Stimulated activated CD8-positive, alpha-beta memory T cell treated with anti-CD3 and anti-CD28 coated beads, Interleukin-7, amount 100 ng/mL, for 48 hours (primary cell): ENCODE measurements at places on chromosomes 12 and 14.

DNA sequence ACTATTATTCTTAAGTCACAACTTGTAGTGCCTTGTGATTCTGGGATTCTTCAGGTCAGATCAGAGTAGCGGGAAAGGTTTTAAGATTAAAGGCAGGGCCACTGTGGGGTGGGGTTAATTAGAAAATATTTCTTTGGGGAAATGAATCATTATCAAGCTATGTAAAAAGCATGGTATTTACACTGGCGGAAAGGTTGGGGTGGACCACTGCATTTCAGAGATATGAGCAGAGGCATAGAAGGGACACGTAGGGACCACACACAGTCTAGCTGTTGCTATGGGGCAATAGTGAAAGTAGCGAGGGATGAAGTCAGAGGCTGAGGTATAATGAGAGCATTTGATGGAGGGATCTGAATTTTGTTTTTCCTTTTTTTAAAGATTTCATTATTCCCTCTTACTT is 31.7 kb upstream of the KCNH3 start:
- DNase-seq = no peak

DNA sequence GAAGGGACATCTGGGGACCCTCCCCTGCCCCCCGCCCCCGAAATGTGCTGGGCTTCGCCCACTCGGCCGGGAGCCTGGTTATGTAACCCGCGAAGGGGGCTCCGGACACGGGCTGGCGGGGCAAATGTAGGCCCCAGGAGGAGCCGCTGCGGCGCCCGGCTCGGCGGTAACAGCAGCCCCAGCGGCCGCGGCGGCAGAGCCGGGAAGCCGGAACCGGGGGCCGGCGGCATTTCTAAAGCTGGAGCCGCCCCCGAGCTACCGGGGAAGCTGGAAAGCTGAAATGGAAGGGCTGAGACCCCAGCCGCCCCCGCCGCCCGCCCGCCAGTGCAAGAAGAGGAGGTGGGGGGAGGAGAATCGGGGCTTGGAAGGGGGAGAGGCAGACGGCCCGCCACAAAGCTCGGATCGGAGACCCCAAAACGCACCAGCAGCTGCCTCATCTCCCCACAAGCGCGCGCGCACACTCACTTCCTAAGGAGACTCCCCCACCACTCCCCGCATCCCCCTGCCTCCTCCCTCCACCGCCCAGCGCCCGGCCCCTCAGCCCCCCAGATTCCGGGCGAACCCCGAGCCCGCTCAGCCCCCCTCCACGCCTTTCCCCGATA is 1.5 kb downstream of the KDM2B start:
- no peak for DNase-seq

GRCh38 chr14:98008381-98009113 is 1211.4 kb downstream of the VRK1 start:
- no peak for DNase-seq

GRCh38 chr14:57530571-57530970 is 36.9 kb upstream of the CCDC198 start:
- DNase-seq = no peak

- DNase-seq = no peak
Measured at GRCh38 chr12:92552412-92553108, 150.2 kb upstream of the PLEKHG7 start.

GRCh38 chr12:85627584-85627983 is 208.6 kb downstream of the RASSF9 start:
- DNase-seq = no peak

GRCh38 chr14:24874514-24875202 is 175.3 kb downstream of the STXBP6 start:
- DNase-seq = no peak

- DNase-seq = no peak
Measured at GRCh38 chr12:103913100-103913499, 17.1 kb upstream of the HSP90B1 start.

- DNase-seq = no peak
Measured at GRCh38 chr14:60301685-60302084, 52.7 kb downstream of the PPM1A start.

DNA sequence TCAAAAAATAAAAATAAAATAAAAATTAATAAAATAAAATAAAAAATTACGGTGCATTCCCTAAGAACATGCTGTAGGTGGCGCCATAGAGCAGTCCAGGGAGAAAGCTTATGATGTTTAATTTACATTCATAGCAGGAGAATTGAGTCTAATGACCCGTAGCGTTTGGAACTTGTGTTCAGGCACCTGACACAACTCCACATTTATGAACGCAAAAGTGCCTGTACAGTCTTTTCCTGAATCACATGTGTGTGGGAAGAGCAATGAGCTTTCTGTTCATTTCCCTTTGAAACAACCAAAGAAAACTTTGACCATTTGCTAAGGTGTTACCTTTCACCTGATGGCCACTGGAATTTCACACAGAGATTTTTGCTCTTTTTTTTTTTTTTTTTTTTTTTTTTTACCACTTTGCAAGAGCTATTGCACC is 60.6 kb upstream of the KCNA1 start:
- no peak for DNase-seq

DNA sequence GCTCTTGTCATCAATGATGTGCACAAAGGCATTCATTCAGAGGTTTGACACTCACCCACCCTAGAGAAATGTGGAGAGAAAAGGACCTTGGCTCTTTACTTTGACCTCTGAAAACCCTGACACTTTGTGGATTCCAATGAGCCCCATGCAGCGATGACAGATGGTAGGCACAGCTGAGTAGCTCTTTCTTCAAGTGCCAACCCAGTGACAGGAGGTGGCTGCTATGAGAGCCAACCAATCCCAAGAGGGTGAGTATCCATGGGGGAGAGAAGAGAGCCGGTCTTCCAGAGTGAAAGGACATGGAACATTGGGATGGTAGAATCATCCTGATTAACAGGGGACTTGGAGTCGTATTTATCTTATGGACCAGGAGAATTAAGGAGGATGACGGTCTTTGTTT is 17.8 kb downstream of the SLC8A3 start:
- DNase-seq = no peak

DNA sequence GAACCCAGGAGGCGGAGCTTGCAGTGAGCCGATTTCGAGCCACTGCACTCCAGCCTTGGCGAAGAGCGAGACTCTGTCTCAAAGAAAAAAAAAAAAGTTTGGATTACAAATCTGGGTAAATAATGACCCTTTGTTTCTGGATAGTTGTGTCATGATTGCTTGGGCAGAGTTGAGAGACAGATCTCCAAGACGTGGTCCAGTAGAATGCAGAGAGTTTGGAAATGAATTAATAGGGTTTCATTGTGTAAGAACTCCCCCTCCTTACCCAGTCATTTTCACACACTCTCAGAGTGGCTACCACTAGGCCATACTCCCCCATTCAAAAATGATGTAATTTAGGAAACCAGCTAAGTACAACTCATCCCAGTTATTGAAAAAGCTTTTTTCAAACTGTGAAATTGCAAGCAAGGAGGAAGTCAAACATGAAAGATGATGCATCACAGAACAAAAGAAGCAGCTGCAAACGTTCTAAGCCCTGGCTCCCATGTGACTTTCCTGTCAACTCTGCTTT is 1331.9 kb downstream of the AACS start:
- no peak for DNase-seq

GRCh38 chr14:73759714-73760597 is 45.8 kb upstream of the PNMA1 start:
- DNase-seq = peak; percentile 98

DNA sequence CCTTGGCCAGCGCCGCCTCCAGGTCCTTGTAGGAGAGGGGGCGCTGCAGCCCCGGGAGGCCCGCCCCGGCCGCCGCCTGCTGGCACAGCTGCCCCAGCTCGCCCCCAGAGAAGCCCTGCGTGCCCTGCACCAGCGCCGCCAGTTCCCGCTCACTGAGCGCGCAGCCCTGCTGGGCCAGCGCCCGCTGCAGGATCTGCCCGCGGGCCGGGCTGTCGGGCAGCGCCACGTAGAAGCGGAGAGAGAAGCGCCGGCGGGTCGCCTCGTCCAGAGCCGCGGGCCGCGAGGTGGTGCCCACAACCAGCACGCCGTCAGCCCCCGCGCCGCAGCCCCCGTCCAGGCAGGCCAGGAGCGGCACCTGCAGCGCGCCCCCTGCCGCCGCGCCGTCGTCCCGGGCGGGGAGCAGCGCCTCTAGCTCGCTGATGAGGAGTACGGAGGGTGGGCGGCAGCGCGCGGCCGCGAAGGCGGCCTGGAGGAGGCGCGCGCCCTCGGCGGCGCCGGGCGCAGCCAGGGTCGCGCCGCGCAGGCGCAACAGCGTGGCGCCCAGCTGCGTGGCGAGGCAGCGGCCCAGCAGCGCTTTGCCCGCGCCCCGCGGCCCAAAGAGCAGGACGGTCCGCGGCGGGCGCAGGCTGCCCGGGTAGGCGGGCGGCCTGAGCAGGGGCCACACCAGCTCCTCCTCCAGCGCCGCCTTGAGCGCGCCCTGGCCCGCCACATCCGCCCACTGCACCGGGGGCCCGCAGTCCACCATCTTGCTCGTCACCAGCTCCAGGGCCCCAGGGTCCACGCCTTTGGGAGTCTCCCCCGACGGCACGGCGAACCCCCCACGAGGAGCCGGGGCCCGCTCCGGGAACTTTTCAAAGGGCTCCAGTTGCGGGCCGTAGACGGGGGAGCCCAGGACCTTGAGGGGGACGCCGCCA is 27.7 kb downstream of the FIGNL2 start:
- DNase-seq = peak; percentile 73

DNA sequence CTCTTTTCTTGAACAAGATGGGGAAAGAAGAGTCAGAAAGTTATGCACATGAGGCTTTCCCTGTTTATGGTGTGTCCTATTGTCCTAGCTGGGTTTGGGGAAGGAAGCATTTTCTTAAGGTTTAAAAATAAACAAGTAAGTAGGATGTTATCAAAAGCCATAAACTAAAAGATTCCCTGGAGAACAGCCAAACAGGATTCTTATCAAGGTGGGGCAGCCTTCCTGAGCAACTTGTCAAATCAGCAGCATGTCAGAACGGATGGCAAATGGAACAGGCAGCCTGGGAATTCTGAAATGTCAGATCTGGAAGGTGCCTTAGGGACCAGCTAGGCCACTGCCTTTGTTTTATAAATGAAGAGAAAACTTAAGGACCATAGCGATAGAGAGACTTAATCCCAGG is 152.2 kb upstream of the RGS6 start:
- no peak for DNase-seq

DNA sequence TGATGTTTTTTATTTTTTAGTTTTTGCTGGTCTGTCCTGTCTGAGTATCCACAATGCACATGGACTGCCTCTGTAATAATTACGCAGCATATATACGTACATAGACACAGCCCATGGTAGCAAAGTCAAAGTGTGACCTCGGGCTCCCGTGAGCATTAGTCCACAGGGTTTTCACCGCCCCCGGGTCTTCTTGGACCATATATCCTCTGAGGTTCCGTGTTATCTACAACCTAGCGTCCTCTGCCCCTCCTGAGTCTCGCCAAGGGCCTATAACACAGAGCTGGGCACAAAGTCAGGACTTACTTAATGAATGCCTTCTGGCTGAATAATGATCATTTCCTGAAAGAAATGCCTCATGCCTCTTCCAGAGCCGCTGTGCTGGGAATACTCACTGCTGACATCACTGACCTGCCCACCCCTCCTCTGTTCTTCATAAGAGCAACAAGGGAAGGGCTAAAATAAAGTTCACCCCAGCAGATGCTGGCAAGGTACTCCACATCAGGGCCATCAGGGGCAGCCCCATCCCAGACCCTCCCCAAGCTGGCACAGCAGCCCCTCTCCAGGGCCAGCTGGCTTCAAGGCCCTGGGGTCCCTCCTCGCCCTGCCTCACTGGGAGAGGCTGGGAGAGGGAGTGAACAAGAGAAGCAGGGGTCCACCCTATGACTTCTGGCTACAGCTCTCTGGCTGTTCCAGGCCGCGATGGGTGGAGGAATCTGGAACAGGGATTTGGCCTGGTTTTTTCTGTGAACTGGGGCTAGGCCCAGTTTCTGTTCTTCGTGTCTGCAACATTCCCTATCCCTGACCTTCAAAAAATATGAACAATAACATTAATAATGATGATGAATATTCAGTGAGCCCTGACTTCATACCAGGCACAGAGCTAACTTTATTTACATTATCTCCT is 7.9 kb downstream of the HDAC7 start:
- no peak for DNase-seq

GRCh38 chr14:44271637-44272036 is 235.4 kb downstream of the FSCB start:
- DNase-seq = no peak

DNA sequence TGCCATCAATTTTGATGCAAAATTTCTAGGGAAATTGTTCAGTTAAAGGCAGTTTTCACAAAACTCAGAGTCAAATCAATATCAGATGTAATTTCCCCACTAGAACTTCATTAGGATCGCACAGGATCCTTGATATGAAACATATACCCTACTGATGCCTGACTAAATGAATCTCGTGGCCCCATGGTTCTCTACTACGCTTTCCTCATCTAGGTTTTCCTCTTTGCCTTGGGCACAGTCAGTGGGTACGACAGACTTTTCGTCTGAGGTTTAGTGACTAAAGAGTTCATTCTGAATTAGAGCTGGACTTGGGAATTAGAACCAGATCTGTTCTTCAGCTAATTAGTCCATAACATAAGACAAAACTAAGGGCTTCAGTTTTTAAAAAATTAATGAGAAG is 42.5 kb upstream of the GNPNAT1 start:
- DNase-seq = no peak

DNA sequence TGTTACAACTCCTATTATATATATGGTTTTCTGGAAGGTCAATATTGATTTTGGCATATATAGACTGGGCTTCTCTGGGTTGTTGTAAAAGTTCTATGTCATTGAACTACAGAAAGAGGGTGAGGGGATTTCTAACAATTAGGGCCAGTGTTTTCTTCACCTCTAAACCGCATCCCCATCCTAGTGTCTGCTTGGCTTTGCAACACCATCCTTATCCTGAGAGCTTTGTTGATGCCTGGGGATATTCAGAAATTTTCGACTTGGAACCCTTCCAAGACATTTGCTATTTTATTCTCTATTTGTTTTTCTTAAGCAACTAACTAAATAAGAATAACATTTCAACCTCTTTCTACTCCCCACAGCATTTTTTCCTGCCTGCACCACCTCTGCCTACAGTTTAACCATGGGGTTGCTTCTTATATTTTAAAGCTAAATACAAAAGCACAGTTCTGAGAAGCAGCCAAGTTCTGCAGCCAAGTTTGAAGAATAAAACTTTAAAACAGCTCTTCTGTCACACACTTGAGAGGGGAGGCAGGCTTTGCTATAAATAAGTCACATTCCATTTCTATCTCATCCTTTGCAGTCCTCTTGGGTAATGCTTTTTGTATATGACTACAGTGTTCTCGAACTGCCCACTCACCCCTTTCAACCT is 53.4 kb downstream of the RGS6 start:
- no peak for DNase-seq
